ENCODE measurements at places on chromosomes 7 and 10.

GRCh38 chr7:153496257-153496656, 555.9 kb upstream of the DPP6 start:
- DNase-seq = no peak

DNA sequence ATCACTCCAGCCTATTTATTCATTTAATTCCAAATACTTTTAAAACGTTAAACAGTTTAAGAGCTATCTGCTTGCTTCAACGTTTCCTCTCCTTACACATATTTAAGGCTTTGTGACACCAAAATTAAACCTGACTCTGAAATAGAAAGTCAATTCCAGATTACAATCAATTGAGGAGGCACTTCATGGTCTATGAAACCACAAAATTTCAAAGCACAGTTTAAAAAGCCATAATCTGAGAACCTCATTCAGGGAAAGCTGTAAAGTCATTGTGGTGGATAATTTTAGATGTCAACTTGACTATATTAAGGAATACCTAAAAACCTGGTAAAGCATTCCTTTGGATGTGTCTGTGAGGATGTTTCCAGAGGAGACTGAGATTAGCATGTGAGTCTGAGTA, 6.2 kb downstream of the SNX13 start:
- DNase-seq = no peak

- no peak for DNase-seq
Measured at GRCh38 chr7:79436378-79436777, 17.1 kb downstream of the MAGI2 start.

- DNase-seq = no peak
Measured at GRCh38 chr7:118689403-118689802, 464.9 kb downstream of the ANKRD7 start.

- no peak for DNase-seq
Measured at GRCh38 chr7:29647020-29647654, 83.5 kb downstream of the PRR15 start.
